NCI-H1092 treated with DMSO at 0.1 percent for 48 hours (cell line): ENCODE measurements at places on chromosomes 5 and 9.

DNA sequence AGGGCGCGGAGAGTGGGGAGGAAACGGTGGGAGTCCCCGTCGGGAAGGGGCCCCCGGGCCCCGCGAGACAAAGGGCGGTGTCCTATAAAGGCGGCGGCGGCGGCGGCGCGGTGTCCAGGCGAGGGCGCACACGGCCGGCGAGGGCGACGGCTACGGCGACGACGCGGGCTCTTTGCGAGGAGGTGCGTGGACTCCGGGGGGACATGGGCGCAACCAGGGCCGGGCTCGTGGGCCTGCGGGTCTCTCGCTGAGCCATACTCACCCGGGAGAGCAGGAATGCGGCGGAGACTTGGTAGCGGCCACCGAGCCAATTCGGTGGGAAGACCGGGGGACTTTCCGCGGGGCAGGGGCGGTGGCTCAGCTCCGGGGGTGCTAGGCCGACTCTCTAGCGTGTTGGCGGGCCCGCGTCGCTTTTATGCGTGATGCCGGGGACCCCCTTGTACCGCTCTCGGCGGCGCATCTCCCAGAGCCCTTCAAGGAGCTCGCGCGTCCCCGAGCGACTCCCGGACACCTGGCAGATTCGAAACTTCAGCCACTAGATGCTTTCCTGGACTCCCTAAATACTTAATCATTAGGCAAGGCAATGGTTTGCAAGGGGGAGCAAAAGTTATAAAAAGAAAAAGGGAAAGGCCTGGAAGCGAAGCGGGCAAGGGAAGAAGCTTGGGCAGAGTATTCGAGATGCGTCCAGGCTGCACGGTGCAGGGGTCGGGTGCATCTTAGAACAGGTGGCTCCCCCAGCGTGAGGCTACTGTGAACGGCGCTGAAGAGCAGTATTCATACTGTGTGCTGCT, 5.9 kb upstream of the TAL2 start:
- DNase-seq = peak; percentile 40

GRCh38 chr5:161372682-161373344, 173.7 kb downstream of the GABRB2 start:
- no peak for DNase-seq

DNA sequence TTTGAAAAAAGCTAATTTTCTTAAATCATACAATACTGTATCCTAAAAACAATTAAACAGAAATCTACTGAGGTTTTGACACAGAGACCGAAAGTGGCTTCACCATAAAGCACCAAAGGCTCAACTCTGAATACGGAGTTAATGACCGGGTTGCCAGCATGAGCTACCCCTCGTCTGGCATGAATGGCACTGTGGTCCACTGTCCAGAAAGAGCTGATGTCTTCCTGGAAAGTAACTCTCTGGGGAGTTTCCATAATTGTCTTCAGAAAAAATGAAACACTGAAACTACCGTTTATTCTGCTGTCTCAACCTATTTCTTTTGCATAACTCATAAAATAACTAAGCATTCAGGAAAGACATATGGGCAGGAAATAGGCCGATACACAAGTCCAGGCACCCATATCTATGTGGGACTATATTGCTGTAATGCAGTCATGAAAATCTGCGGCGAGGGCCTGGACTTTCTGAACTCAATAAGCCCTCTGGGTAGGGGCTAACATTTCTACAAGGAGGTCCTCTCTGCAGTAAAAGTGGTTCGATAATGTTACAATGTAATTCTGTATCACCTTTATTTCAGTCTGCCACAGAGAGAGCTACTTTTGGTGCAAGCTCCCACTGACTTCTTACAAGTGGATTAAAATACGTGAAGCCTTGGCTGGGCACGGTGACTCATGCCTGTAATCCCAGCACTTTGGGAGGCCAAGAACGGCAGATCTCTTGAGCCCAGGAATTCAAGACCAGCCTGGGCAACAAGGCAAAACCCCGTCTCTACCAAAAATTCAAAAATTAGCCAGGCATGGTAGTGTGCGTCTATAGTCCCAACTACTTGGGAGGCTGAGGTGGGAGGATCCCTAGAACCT, 52.4 kb downstream of the ANKH start:
- no peak for DNase-seq

- DNase-seq = no peak
Observed at GRCh38 chr5:129902816-129903215, 1.4 kb upstream of the CHSY3 start.

- DNase-seq = no peak
Observed at GRCh38 chr9:1354086-1354485, 303.9 kb downstream of the DMRT2 start.

- no peak for DNase-seq
Observed at GRCh38 chr9:91921371-91921770, 28.7 kb downstream of the ROR2 start.

GRCh38 chr5:35926389-35927051, 11.9 kb downstream of the CAPSL start:
- peak; percentile 38 for DNase-seq
